ENCODE measurements at places on chromosomes 1 and 21. TPM values are rescaled to one million over a fixed set of nuclear protein-coding genes. Genes with fewer than 3 reads are reported as not detected.

HCRTR1 gene
- not detected for total RNA-seq

SLAMF9 gene
- total RNA-seq = not detected

EPHB2 gene
- not detected for total RNA-seq

AK5 gene
- 5.3 TPM for total RNA-seq

ACTL8 gene
- not detected for total RNA-seq

BACE2 gene
- 1.1 TPM for total RNA-seq

ENAH gene
- not detected for total RNA-seq

MNDA gene
- total RNA-seq = not detected

MFSD2A gene
- total RNA-seq = 2.3 TPM

MIA3 gene
- total RNA-seq = 58.2 TPM

PM20D1 gene
- total RNA-seq = 0.71 TPM

CYP4A11 gene
- not detected for total RNA-seq

SLC2A5 gene
- total RNA-seq = not detected

CYP4Z1 gene
- total RNA-seq = not detected

SDF4 gene
- total RNA-seq = 99.3 TPM

LDLRAP1 gene
- total RNA-seq = 82.5 TPM

SPATA21 gene
- not detected for total RNA-seq

CASQ2 gene
- not detected for total RNA-seq

MAP1LC3C gene
- total RNA-seq = not detected

REN gene
- not detected for total RNA-seq

RGS16 gene
- total RNA-seq = 4.2 TPM

KRTAP22-1 gene
- not detected for total RNA-seq

NBPF10 gene
- 2.1 TPM for total RNA-seq
